ENCODE measurements at places on chromosomes 3 and 15.
A peak's percentile ranks its signal among the peaks of the same experiment; 100 is the strongest.

GRCh38 chr3:41175365-41175764, 23.9 kb upstream of the CTNNB1 start:
- DNase-seq: no peak

GRCh38 chr3:162337630-162338029, 841.0 kb downstream of the OTOL1 start:
- no peak for DNase-seq

DNA sequence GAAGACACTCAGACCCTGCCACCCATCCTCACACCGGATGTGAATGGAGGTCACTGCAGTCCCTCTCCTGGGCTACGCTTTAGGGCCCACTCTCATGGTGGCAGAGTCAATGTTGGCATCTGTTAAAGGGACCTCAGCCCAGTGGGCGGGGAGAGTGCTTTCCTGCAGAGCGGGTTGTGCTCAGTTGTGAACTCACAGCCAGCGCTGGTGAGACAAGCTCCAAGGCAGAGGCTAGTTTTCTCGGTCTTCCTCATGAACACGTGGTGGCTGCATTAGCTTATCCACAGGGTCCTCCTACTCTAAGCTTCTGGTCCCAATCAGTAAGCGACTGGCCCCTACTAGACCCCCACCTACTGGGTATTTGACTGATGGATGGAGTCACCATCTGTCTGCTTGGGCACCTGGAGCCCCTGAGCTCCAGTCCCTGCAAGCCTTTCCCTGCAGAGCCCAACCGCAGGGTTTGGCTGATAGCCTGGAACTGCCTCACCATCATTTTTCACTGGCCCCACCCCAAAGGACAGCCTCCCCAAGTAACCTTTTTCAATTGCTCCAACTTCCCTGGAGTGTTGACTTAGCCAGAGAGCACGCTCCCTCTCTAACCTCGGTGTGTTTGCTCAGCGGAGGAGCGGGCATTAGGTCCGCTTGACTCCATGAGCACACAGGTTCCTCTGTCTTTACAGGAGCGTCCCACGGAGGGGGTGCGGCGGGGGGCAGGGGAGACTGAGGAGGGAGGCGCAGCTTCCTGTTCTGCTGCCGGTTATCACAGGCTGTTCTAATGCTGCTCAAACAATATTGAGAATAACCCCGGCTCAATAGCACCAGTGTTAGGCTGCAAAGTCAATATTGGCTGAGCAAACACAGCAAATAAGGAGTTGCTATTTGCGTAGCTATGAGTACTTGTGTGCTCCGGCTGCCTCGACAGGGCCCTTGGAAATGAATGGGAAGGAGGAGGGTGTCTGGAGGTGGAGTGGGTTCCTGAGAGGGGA, 141.7 kb downstream of the RPLP1 start:
- peak; percentile 89 for DNase-seq

DNA sequence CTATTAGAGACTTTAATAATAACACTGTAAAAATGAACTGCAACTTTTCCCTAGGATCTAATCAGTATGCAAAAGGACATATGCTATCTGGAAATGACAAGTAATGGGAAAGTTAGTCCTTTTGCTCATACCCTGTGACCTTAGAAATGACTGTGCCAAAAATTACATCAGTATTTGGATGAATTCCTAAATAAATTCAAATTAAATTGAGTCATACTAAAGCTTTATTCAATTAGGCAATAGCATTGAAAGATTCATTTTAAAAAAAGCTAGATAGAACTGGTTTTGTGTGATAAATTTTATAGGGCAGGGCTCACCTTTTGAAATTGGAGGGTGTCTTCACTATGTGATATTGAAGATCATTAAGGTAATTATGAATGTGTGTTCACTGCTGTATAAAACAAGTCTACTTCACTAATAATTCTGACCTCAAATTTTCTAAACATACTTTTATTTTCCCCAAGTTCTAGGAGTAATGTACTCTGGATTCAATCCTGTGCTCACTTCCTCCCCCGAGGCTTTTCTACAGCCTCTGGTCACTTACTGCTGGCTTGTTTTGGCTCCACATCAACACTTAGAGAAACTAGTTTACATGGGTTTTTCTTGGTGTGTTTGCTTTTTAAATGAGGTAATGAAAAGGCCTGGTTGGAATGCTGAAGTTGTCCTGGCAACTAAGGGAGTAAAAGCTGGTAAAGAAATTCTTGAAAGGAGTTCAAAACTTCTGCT, 44.4 kb upstream of the SPTSSB start:
- no peak for DNase-seq

DNA sequence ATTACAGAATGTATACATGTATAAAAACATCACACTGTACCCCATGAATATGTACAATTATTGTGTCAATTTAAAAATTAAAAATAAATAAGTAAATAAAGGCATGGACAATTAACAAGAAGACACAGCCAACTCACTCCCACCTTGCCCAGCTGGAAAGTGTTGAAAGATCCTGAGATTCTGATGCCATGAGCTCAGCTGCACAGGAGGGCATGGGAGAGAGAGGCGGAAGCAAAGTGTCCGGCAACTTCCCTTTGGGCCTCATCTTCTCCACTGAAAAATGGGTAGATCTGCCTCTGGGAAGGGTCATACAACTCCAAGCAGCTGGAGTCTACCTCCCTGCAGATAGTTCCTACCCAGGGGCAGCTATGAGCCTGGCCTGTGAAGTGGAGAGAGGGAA, 277.3 kb downstream of the UACA start:
- DNase-seq: no peak

DNA sequence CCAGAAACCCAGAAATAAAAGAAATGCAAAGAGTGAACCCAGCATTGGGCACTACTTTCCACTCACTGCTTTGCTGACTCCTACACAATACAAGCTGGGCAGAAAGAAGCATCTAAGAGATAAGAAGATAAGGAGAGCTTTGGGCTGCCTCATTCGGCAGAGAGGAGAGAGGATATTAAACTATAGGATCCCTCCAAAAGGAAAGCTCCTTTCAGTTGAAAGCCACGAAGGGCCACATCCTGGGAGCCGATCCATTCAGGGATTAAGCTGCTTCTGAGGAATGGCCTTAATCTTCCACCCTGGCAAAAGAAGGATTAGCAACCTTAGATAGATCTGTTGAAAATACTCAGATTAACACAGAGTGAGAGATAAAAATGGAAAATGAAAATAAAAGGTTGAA, 274.9 kb upstream of the PPP2R3A start:
- no peak for DNase-seq

- no peak for DNase-seq
These were observed 19.3 kb downstream of the LSAMP start for GRCh38 chr3:116426036-116426435.

DNA sequence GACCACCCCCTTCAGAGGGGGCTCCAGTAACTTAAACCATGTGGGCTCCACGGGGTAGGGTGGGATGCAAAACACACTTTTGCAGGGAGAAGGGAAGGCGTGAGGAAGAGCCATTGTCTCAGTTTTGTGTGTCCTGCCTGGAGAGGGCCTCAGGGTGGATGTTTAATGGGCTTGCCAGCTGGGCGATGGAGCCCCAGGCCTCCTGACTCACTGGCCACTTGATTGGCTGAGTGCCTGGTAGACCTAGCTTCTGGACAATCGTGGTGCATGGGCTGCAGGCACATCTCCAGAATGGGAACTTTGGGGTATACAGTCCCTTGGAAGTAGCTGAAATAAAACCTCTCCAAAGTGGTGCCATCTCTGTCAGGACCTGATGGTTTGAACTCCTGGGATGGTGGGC, 118.3 kb upstream of the MRPS22 start:
- DNase-seq: no peak

GRCh38 chr3:124861041-124861440, 26.1 kb downstream of the ITGB5 start:
- DNase-seq: no peak

DNA sequence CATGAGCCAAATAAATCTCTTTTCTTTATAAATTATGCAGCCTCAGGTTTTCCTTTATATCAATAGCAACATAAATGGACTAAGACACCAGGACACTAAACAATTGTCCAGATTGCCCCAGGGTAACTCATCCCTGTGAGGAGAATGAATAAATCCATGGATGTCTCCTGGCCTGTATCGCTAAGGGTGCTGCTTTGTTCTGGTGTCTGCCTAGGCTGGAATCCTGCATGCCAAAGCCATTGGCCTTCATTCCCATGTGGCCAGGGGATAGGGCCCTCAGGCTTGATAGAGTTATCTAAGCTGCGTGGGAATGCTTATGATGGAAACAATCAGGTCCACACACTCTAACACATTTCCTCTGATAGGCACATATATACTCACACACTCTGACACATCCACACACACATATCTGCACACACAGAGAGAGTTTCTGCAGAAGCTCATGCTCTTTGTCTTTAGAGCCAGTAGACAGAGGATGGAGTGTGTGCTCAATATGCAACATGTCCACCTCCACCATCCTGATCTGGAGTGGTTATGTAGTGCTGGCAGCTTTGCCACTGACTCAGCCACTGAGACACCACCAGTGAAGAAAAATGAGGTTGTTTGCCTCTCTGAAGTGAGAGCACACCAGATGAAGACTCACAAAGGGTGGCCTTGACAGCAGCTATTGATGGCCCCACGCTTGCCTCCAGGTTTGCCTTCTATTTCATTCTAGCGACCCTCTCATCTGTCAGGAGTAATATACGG, 24.0 kb upstream of the DGKG start:
- no peak for DNase-seq

DNA sequence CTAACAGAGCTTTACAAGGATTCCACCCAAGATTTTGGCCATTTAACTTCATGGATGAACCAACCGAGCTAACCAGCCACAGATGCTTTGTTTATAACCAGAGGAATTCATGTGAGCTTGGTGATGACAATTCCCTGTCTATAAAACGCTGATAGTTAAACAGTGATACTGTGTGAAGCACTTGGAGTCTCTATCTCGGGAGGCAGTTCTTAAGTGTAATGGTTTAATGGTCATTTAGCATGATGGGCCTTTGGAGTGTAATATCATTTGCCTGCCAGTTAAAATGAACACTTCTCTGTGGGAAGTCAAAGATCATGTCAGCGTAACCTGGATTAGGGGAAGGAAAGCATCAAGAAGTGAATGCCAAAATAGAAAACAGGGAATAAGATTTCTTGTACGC, 368.6 kb upstream of the THRB start:
- DNase-seq: no peak

DNA sequence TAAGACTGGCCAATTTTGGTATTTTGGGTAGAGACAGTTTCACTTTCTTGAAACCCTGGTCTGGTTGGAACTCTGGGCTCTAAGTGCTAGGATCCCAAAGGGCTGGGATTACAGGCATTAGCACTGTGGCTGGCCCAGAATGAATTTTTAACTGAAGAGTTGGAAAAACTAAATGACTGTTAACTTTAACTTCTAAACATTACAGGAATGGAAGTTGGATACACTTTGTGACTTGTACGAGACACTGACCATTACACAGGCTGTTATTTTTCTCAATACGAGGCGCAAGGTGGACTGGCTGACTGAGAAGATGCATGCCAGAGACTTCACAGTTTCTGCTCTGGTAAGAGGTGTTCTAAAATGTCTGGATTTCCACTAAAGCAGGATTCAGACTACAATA, 3.5 kb downstream of the EIF4A2 start:
- no peak for DNase-seq

GRCh38 chr3:32443478-32443877, 51.8 kb downstream of the CMTM7 start:
- DNase-seq: no peak

DNA sequence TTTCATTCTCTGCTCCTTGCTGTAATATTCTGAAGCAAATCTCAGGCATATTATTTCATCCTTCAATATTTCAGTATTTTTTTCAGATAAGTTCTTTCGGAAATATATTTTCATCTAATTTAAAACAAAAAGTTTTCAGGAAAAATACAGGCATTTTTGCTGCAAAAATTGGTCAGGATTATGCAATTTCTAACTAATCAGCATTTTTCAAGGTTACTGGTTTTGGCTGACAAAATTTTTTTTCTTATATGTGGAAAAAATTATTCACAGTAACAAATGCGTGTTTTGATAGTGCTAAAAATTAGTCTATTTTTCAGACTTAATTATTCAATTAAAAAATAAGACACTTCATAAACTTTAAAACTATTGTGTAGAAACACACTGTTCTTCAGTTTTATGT, 31.4 kb downstream of the FNDC3B start:
- no peak for DNase-seq

DNA sequence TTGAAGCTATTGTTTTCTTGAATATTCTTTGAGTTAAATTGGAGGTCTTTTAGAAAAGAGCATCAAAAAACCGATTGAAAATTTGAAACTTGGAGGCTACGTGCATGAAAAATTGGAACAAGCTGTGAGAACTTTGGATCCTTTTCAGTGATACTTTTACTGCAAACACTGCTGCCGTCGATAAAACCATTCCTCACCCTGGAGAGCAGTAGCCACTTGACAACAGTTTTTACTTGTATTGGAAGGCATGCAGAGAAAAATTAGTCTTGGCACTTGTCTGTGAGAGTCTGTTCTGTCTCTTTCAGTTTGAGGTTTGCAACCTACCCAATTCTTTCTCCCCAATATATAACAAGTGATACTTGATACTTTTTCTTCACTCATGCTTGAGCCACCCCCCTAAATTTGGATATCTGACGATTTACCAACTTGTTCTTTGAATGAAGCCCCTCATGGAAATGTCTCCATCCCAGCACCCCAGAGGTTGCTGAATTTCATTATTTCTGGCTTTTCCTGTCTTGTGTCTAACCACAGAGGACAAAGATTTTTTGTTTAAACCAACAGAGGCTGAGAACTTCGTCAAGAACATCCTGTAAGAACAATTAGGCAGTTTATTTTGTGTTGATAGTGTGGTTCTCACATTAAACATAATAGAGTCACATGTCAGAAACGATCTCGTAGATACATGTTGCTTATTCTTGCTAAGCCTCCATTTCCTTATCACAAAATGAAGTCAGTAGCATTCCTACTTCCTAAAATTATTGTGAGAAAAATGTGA, 307.3 kb upstream of the PLSCR5 start:
- no peak for DNase-seq

DNA sequence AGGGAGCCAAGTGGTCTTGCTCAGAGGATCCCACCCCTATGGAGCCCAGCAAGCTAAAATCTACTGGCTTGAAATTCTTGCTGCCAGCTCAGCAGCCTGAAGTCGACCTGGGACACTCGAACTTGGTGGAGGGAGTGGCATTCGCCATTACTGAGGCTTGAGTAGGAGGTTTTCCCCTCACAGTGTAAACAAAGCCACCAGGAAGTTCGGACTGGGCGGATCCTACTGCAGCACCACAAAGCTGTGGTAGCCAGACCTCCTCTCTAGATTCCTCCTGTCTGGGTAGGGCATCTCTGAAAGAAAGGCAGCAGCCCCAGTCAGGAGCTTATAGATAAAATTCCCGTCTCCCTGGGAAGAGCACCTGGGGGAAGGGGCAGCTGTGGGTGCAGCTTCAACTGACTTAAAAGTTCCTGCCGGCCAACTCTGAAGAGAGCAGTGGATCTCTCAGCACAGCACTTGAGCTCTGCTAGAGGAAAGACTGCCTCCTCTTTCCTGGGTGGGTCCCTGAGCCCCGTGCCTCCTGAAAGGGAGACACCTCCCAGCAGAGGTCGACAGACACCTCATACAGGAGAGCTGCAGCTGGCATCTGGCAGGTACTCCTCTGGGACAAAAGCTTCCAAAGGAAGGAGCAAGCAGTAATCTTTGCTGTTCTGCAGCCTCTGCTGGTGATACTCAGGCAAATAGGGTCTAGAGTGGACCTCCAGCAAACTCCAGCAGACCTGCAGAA, 576.3 kb upstream of the NECTIN3 start:
- DNase-seq: no peak

- DNase-seq: peak; percentile 71
These were observed 34.3 kb downstream of the CCR3 start for GRCh38 chr3:46276497-46277099.

All from small intestine (tissue), 16 donors.